ENCODE measurements at places on chromosomes 3 and 15. TPM values are rescaled to one million over a fixed set of nuclear protein-coding genes. Genes with fewer than 3 reads are reported as not detected.

PLA2G4D gene
- total RNA-seq = not detected

DNASE1L3 gene
- 0.07 TPM for total RNA-seq

C2CD4A gene
- total RNA-seq = 1.4 TPM

SNURF gene
- 40.3 TPM for total RNA-seq

All from smooth muscle cell of the pulmonary artery (primary cell).